CD4-positive, alpha-beta T cell treated with Interleukin-17A for 1 hour (primary cell): ENCODE measurements at places on chromosomes 4 and X.

DNA sequence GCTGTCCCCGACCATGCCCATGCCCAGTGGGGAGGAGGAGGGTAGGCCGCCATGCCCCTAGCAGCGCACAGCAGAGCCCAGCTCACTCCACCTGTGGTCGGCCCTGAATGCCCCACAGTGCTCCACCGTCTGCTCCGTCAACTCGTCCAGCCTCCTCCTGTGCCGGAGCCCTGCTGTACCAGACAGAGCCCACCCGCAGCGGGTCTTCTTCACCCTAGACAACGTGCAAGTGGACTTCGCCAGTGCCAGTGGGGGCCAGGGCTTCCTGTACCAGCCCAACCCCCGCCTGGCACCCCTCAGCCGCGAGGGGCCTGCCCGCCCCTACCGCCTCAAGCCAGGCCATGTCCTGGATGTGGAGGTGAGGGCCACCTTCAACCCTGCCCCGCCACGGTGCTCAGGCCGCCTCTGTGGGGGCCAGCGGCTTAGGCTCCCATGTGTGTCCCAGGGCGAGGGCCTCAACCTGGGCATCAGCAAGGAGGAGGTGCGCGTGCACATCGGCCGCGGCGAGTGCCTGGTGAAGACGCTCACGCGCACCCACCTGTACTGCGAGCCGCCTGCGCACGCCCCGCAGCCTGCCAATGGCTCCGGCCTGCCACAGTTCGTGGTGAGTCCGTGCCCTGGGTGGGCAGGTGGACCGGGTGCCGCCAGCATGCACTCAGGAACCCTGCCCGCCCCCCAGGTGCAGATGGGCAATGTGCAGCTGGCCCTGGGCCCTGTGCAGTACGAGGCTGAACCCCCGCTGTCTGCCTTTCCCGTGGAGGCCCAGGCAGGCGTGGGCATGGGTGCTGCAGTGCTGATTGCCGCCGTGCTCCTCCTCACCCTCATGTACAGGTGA lies 6.9 kb upstream of the SRPK3 start:
- no peak for DNase-seq

- no peak for DNase-seq
Observed at GRCh38 chr4:183014361-183015084, 84.5 kb upstream of the WWC2 start.

DNA sequence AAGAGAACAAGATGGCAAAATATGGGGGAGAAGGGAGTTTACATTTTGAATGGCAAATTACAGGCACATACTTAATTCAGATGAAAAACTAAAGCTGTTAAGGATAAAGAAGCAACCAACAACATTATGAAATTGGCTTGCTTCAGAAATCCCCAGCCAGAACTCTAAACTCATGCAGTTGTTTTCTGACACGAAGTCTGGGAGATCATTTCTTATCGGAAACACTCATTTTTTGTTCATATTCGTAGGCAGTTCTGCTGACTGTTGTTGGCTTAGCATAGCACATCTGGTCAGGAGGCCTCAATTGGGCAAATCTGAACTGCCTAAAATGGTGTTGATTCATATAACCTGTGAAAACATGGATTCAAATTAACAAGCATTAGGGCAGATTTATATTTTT lies 33.0 kb upstream of the ARHGAP6 start:
- no peak for DNase-seq

DNA sequence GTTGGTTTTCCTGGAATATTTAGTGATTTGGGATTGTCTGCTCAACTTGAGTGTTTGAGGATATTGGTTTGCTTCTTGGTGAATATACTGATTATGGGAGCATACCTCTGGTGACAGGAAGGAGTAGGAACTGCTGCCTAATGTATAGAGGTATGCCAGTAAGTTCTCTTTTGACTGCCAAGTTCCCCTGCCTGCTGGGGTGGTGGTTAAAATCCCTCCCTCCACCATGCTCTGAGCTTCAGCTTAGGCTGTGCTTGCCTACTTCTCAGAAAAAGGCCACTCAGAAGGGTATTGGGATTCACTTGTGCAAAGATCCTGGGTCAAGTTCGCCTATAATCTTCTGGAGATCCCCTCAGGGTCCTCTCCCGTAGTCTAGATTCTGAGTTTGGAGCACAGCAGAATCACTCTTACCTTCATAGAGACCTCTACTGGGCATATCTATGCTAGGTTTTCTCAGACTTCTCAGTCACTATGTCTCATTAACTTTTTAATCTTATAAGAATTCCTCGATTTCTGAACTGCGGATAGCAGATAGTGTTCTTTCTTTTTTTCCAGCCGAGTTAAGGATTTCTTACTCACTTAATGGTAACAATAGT lies 44.7 kb upstream of the DCK start:
- DNase-seq, result no peak

- DNase-seq, result no peak
Observed at GRCh38 chr4:18397681-18398390, 376.3 kb upstream of the LCORL start.

GRCh38 chr4:19636451-19636850 lies 615.3 kb upstream of the SLIT2 start:
- no peak for DNase-seq

DNA sequence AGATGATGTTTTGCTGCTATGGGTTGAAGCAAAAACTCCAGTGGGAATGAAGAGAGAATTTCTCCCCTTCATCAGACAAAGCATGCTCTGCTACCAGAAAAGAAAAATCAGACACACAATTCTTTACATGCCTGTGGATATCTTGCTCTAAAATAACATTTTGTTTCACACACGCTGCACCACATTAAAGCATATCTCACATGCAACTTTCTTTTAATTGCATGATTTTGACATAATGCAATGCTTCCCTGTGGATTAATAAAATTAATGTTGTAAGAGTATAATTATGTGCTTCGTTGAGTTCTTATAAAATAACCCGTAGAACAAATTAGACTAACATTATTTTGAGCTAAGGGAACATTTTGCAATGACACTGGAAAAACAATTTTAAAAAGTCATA lies 2230.7 kb downstream of the PCDH7 start:
- no peak for DNase-seq

DNA sequence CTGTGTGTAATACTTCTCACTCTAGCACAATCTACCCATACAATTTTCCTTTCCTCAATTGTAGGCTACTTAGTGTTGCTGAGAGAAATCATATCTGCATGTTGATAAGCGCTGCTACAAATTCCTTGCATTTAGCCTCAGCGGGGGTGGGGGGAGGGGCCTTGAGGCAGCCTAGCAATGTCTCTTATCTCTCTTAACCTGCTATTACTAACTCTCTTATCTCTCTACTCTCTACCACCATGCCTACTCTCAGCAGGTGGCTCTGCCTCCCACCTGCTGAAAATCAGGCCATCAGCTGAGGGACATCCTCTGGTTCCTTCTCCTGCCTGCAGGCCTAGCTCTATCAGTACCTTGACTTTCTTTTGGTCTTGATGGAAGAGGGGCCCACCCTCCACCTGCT lies 98.9 kb downstream of the GPR82 start:
- no peak for DNase-seq

- DNase-seq, result no peak
Observed at GRCh38 chrX:18422886-18423285, 2.5 kb upstream of the CDKL5 start.

DNA sequence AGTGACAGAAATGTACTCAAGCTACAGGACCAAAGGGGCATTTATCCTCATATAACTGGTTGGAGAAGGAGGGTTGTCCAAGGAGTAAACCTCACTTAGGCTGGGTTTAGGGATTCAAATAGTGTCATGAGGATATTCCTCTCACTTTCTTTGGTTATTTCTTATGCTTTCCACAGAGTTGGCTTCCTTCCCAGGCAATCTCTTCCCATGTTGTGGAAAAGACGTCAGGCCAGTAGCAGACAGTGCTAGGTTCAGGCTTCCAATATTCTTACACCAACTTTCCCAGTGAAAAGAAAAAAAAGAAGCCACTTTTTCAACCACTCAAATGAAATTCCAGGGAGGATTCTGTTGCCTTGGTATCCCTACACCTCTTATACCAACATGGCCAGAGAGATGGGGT lies 653.0 kb downstream of the C4orf33 start:
- no peak for DNase-seq
